ENCODE measurements at places on chromosomes 6 and 20. TPM values are rescaled to one million over a fixed set of nuclear protein-coding genes. Genes with fewer than 3 reads are reported as not detected.

DNA sequence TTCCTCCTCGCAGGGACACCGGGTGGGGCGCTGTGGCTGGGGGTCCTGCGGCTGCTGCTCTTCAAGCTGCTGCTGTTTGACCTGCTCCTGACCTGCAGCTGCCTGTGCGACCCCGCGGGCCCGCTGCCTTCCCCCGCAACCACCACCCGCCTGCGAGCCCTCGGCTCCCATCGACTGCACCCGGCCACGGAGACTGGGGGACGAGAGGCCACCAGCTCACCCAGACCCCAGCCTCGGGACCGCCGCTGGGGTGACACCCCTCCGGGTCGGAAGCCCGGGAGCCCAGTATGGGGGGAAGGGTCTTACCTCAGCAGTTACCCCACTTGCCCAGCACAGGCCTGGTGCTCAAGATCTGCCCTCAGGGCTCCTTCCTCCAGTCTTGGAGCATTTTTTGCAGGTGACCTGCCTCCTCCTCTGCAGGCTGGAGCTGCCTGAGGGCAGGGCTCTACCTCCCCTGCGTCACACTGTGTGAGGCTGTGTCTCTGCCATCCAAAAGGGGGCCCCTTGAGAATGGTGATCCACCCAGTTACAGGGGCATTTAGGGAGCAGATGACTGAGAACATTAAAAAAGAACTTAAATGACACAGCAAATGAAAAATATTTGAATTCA lies 3.9 kb upstream of the CNPY3 start:
- DNase-seq, result no peak

GRCh38 chr6:90288404-90288803 lies 8.2 kb downstream of the BACH2 start:
- no peak for DNase-seq

GRCh38 chr20:41261260-41261659 lies 56.3 kb downstream of the ZHX3 start:
- no peak for DNase-seq

- no peak for DNase-seq
Measured at GRCh38 chr6:138560130-138560860, 61.0 kb upstream of the NHSL1 start.

GRCh38 chr6:9455864-9456658 lies 958.8 kb downstream of the TFAP2A start:
- DNase-seq, result no peak

DNA sequence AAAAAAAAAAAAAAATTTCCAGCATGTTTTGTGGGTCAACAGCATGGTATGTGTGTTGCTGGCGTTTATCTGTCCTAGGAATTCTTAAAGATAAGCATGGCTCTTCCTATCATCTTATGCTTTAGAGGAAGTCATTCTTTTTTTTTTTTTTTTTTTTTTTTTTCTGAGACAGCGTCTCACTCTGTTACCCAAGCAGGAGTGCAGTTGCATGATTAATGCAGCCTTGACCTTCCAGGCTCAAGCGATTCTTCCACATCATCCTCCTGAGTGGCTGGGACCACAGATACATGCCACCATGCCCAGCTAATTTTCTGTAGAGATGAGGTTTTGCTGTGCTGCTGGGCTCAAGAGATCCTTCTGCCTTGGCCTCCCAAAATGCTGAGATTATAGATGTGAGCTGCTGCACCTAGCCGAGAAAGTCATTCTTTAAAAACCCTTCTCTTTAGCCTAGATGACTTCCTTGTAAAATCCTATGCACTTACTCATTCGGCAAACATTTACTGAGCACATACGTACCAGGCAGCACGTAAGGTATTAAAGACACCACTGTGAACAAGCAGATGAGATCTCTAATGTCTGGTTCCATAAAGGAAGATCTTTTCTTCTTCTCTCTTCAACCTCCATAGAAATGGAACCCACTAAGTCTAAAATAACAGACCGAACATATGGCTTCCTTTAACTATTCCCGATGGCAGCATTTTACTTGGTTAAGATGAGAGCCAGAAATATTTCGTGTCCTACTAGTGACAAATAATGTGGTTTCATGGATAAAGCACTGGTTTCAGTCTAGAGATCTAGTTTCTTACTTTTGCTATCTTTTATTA lies 122.4 kb downstream of the RIN2 start:
- no peak for DNase-seq

DNA sequence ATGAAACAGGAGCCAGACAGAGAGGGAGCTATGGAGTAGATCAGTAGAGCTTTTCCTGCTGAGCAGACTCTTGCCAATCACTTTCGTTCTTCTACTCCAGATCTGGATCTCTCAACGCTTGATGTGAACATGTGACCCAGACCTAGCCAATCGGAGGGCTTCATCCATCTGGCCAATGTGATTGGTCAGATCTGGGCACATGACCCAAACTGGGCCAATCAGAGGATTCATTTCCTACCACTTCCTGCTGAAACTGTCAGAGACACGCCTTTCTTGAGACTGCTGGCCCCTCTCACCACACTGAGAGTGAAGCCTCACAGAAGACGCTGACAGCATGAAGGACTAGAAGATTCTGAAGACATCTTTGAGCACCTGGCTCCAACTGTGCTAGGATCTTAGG lies 44.2 kb upstream of the ZMYND8 start:
- DNase-seq, result no peak

DNA sequence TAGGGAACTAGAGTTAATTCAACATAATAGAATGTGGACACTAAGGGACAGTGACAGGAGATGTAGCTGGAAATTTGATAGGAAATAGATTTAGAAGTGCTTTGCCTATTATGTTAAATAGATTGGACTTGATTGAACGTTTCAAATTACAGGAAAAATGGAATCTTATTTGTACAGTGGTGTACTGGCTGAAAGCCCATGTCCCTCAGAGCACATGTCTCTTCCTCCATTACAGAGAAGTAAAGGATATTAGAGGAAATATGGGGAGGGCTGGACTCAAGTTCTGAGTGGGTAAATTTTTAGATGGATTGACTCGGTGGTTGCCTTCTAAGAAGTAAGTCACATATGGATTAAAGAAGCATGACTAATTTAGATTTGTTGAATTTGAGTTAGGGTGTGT lies 11.4 kb downstream of the PKIB start:
- DNase-seq, result no peak

DNA sequence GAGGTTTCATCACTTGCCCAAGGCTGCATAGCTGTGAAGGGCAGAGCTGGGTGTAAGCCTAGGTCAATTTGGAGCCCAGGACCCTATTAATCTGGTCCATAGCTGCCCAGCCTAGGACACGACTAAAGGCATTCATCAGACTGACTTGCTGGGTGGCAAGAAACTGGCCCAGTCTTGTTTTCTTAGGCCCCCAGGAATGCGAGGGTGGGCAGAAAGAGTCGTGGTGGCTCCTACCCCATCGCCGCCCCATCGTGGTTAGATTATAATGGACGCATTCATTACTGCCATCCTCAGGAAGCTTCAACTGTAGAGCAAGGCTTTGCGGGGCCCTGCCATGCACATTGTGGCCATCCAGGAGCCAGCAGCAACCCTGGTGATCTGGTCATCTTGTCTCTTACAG lies 16.1 kb downstream of the DYNLRB1 start:
- DNase-seq, result no peak

GRCh38 chr6:165679326-165679725 lies 16.3 kb upstream of the PDE10A start:
- no peak for DNase-seq

GRCh38 chr6:119581220-119581619 lies 231.7 kb upstream of the MAN1A1 start:
- DNase-seq, result no peak

GRCh38 chr6:152085451-152085921 lies 278.0 kb downstream of the ESR1 start:
- no peak for DNase-seq

DNA sequence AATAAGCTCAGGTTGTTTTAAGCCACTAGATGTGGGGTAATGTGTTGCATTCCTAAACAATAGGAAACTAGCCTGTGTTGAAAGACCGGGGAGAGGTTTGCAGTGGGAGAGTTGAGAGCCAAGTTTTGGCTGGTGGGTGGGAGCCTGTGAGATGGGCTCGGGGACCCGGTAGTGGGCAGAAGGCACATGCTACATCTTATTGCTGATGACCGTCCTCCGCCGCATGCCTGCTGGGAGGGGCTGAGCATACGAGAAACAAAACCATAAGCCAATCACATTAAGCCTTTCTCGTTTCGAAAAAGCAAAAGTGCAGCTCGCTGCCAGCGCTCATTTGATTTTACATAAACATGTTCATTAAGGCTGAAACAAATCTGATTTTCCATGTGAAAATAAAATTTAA lies 57.4 kb upstream of the MPC1 start:
- no peak for DNase-seq

DNA sequence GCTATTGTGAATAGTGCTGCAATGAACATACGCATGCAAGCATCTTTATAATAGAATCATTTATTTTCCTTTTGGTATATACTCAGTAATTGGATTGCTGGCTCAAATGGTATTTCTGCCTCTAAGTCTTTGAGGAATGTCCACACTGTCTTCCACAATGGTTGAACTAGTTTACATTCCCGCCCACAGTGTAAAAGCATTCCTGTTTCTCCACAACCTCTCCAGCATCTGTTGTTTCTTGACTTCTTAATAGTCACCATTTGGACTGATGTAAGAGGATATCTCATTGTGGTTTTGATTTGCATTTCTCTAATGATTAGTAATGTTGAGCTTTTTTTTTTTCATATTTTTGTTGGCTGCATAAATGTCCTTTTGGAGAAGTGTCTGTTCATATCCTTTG lies 208.7 kb downstream of the PHF3 start:
- DNase-seq, result no peak

DNA sequence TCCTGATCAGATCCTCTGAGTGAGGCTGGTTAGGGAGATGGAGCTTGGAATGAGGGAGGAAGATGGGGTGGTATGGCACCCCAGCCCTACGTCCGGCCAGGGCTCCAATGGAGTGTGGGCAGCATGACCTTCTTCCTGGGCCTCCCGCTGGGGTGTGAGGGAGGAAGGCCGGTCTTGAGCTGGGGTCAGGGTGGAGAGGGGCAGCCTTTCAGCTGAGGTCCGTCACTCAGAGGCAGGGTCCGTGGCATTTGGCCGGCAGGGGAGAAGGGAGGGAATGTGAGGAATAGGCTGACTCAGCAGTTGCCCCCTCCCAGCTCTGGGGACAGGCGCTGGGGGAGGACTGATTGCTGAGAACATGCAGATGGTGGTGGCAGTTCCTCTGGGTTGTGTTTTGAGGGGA lies 25.5 kb upstream of the VEGFA start:
- DNase-seq, result no peak

DNA sequence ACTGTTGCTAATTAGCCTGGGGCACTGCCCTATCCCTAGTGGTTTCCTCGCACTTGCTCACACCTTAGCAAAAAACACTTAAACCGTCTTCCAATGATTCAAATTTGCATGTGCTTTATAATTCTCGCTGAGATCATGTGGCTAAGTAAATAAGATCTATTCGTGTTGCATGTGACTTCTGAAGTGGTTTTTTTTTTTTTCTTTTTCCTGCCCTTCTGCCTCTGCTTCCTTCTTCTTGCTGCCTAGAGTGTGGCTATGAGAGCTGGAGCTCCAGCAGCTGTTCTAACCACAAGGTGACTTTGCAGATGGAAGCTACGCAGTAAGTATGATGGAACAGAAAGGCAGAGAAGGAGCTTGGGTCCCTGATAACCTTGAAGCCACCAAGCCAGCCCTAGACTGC lies 36.5 kb downstream of the SULF2 start:
- no peak for DNase-seq

DNA sequence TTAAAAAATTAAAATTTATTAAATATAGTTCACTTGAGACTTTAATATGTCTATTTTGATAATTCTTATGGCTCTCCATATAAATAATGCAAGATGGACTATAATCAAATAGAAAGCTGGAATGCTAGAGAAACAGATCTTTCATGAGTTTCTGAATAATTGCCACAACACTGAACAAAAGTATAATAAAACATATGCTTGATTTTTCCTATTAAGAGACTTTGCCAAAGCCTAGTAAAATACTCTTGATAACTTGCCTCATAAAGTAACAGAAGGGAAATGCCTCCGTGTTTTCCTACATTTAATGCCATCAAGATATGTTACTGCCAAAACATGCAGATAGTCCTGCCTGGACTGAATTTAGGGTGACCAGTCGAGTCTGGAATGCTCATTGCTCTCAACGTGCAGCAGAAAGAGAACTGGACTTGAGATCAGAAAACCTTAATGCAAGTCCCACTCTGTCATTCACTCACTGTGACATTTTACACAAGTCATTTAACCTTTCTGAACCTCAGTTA lies 153.2 kb downstream of the AIG1 start:
- DNase-seq, result no peak

DNA sequence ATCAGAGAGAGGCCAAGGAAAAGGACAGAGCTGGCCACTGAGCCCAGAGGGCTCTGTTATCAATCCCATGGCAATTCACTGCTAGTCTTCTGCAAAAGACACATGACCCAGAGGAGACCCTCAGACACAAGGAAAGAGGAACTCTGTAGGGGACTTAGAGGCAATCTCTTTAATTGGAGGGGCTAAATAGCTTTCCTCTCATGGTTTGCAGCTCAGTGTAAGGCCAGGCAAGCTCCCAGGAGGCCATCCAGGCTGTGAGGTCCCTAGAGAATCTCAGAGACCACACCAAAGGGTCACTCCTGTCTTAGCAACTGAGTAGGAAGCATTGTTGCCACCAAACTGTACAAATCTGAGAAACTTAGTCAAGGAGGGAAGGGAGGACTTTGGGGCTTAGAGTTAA lies 10.0 kb upstream of the HLA-DOA start:
- DNase-seq, result no peak

DNA sequence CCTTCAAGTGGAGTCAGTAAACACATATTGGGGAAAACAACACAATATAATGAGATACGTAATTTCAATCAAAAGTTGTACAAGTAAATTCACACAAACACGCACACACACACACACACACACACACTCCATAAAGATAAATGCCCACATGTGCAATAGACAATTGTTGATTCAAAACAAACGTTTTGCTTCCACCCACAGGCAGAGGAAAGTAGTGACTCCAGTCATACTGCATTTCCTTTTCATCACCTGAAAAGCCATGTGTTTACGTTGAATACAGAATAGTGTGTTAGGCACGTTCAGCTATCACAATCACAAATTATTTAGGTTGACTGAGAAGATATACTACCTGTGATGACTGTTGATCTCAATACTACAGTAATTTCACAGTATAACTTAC lies 443.8 kb upstream of the MANEA start:
- no peak for DNase-seq

Gene MYMX
- 2.2 TPM for total RNA-seq

Gene PRSS16
- total RNA-seq, result 0.05 TPM

Gene PSORS1C1
- 1.8 TPM for total RNA-seq

Gene PGBD1
- 9.1 TPM for total RNA-seq

Gene ZC3H12D
- not detected for total RNA-seq
